Activated CD4-positive, alpha-beta T cell treated with anti-CD3 and anti-CD28 coated beads for 36 hours (primary cell): ENCODE measurements at places on chromosomes 2 and 18. TPM values are rescaled to one million over a fixed set of nuclear protein-coding genes. Genes with fewer than 3 reads are reported as not detected.

LONRF2 gene
- 0.02 TPM for total RNA-seq

GAD1 gene
- 6.5 TPM for total RNA-seq

MPV17 gene
- total RNA-seq = 93.4 TPM

- no peaks in the 10 kb centered on the region for H3K27me3 ChIP-seq
- H3K4me1 ChIP-seq = no peaks in the 10 kb centered on the region
- no peak for DNase-seq
- H3K27ac ChIP-seq = no peak overlapping the region
- no peaks in the 10 kb centered on the region for H3K36me3 ChIP-seq
Observed at GRCh38 chr2:160697817-160698216, 204.2 kb upstream of the RBMS1 start.

GRCh38 chr2:86158286-86158685 lies 37.0 kb downstream of the IMMT start:
- no peak overlapping the region for H3K4me3 ChIP-seq
- peaks cover 39% of the 10 kb centered on the region for H3K36me3 ChIP-seq
- H3K27ac ChIP-seq = no peak overlapping the region
- no peaks in the 10 kb centered on the region for H3K27me3 ChIP-seq
